ENCODE measurements at places on chromosomes 11 and 22. TPM values are rescaled to one million over a fixed set of nuclear protein-coding genes. Genes with fewer than 3 reads are reported as not detected.

GRCh38 chr22:27105142-27106025, 448.0 kb downstream of the MIAT start:
- no peak for DNase-seq

The BRMS1 gene
- total RNA-seq: 38.4 TPM

The LPXN gene
- 5.0 TPM for total RNA-seq

The ABCG4 gene
- total RNA-seq: 0.10 TPM

DNA sequence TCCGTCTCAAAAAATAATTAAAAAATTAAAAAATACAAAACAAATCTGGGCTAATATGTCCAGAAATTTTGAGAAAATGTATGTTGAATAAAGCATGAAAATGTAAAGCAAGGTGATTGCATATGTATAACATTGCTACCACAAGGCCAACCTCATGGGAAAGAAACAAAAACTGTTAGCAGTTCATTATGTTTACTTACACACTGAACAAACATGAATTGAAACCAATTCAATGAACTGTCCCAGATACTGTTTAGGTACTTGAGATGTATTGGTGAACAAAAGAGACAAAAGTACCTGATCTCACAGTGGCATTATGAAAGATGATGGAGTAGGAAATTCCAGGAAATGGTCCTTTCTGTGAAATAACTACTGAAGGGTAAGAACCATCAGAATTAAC, 43.8 kb upstream of the IGLL5 start:
- no peak for DNase-seq

- no peak for DNase-seq
Measured at GRCh38 chr11:57662893-57663292, 5.0 kb upstream of the ZDHHC5 start.

GRCh38 chr11:26851696-26852095, 129.8 kb upstream of the SLC5A12 start:
- no peak for DNase-seq

DNA sequence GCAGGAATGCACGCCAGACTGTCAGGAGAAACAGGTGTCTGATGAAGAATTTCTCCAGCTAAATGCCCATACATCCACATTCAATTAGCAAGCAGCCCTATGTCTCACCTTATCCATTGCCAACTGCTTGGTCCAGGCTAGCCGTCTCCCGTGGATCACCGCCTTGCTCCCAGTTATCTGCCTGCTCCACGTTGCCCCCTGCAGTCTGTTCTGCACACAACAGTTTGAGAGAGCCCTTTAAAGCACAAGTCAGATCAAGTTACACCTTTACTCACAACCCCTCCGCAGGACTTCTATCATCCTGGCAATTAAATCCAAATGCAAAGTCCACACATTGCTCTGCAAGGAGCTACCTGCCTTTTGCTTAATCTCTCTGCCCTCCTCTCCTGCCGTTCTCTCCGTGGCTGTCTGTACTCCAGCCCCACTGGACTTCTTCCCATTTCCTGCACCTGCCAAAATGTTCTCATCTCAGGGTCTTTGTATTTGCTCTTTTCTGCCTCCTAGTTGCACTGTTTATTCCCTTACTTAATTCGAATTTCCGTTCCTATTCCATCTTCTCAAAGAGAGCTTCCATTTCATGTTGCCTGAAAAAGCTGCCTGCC, 185.3 kb upstream of the LARGE1 start:
- DNase-seq: peak; percentile 53

DNA sequence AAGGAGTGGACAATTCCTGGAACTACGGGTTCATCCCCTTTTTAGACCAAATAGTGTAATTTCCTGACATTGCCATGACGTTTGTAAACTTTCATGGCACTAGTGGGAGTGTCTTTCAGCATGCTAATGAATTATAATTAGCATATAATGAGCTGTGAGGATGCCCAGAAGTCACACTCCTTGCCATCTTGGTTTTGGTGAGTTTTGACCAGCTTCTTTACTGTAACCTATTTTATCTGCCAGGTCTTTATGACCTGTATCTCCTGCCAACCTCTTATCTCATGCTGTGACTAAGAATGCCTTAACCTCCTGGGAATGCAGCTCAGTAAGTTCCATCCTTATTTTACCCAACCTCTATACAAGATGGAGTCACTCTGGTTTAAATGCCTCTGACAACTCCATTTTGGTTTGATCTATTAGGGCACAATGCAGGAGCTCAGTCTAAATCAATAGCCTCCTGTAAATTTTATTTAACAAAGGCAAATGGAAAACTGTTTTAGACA, 20.7 kb downstream of the OR10A6 start:
- no peak for DNase-seq

DNA sequence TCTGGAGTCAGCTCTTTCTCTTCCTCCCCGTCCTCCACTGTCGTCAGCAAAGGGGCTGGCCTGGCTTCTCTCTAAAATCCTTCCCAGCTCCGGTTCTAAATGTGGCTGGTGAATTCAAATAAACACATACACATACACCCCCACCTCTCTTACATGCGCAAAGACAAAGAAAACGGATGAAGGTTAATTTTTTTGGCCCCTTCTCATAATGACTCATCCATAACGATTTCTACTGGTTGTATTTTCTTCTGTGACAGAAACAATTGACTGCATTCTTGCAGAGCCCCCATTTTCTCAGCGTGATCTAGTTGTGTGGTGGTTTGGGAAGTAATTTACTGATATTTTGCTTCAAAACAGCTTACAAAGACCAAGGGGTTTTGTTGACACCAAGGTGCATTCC, 130.0 kb upstream of the NTM start:
- DNase-seq: no peak
